CD4-positive, alpha-beta T cell treated with Interleukin-17A for 4 hours (primary cell): ENCODE measurements at places on chromosomes 6 and 20.

DNA sequence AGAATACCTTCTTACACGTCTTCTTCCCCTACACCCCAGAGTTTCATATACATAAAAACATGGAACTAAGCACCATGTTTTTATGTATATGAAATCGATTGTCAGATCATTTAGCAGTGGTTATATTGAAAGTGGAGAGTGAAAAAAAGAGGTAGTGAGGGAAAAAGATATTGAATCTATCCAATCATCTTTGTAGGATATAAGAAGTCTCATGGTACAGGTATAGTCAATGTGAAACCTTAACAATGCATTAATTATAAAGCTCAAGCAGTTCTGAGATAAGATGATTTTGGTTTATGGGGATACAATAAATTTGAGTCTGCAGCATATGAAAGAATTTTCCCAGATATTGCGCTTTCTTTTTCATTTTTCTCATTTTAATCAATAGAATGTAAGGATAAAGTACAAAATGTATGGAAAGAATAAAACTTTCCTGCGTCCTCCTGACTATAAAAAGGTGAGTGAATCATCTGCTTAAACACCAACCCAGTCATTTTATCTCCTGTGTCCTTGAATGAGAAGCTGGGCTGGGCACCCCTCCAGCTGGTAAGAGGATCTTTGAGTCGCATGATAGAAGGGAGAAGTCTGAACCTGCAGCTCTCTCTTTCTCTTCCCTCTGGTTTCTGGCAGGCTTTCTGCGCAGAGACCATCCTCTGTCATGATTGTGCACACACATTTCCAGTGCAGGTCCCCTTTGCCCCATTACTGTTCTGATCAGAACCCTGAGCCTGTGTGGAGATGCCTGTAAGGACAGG, 28.1 kb upstream of the AKIRIN2 start:
- no peak for DNase-seq

- DNase-seq: no peak
These were observed 6.0 kb downstream of the SALL4 start for GRCh38 chr20:51796340-51796739.

GRCh38 chr6:152086223-152086873, 278.9 kb downstream of the ESR1 start:
- no peak for DNase-seq

DNA sequence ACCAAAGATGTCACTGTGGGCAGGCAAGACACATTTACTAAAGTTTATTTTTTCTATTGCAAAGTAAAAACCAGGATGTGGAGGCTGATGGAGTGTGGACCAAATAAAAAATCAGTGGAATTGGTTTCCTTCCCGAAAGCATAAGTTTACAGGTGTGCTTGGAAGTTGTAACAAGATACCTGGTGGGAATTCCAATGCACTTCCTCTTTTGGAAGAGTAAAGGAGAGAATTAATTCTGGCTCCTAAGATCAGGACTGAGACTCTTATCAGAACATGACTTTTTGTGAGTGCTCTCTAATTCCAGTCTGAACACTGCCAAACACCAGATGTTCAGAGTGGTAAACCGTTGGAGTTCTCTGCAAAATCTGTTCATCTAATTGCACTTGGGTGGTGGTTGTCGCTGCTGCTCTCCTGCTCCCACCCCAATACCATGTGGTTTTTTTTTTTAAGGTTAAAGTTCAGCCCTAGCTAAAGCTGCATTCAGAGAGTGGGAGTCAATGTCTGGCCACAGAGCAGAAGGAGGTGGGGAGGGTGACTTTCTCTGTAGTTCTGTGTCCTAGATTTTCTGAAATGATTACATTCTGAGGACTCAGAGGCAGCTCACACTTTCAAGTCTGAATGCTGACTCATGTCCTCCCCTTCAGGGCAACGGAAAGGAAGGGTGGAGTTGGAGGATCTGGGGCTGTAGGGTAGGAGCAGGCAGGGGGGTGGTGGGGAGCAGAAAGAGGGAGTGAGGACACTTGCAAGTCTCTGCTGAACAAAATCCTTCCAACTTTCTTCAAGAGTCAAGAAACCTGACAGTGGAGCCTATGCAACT, 275.8 kb upstream of the PRDM1 start:
- DNase-seq: peak; percentile 47

- no peak for DNase-seq
These were observed 61.7 kb downstream of the FAM217A start for GRCh38 chr6:4017058-4017739.

GRCh38 chr20:57860576-57860975, 150.8 kb upstream of the PMEPA1 start:
- no peak for DNase-seq

DNA sequence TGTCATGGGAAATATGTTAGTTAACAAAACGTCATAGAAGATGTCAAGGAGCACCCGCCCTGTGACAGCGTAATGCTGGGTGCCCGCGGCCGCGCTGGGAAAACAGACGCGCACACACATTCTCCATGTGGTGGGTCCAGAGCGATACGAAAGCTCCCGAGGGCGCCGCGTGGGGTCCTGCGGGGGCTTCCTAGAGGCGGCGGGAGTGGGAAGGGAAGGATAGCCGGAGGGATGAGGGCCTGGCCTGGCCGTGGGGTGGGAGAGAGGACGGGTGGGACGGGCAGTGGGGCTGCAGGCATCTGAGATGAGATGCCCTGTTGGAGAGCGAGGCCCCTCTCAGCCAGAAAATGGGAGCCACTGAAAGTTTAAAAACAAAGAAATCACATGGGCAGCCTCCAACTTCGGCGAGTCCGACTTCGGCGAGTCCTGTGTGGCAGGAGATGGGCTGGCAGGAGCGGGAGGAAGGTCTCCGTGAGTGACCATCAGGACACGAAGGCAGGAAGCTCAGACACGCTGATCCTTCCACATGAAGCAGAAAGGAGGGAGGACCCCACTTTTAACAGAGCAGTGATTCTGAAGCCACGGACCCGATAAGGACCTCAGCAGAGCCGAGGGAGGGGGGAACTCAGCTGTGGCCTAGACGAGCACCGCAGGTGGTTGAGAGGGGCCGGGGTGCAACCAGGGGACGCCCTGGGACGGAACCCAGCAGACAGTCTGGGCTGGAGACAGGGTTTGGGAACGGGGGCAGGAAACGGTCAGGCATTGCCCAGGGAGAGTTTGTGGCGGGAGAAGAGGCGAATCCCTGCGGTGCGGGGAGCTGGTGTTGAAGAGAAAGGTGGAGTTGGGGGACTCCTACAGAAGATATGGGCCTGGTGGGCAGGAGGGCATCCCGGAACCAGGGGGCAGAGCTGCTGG, 114.1 kb upstream of the FRMD1 start:
- DNase-seq: no peak

- no peak for DNase-seq
These were observed 8.7 kb upstream of the CST1 start for GRCh38 chr20:23759306-23759940.

GRCh38 chr20:17885544-17885943, 83.0 kb downstream of the SNX5 start:
- DNase-seq: no peak

- no peak for DNase-seq
These were observed 9.5 kb downstream of the TRIM38 start for GRCh38 chr6:25972128-25972527.

- no peak for DNase-seq
These were observed 254.9 kb downstream of the TAF4 start for GRCh38 chr20:61810738-61811135.

DNA sequence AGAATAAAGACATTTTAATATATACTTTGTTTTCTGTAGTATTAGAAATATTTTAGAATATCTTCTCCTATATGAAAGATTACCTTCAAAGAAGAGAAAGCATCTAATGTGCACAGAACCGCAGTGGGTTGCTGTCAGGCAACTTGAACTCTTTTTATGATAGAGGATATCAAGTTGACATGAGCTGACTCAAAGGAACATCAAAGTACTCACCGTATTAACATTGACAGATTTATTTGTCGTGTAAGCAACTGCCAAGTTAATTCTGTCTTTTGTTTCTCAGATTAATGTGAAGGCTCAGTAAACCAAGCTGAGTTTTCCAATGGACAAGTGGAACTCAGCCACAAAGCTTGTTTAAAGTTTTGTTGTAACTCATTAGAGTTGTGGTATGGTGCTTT, 2.2 kb upstream of the GINM1 start:
- DNase-seq: no peak

- peak; percentile 37 for DNase-seq
These were observed 250.1 kb downstream of the ATXN1 start for GRCh38 chr6:16511040-16511660.

DNA sequence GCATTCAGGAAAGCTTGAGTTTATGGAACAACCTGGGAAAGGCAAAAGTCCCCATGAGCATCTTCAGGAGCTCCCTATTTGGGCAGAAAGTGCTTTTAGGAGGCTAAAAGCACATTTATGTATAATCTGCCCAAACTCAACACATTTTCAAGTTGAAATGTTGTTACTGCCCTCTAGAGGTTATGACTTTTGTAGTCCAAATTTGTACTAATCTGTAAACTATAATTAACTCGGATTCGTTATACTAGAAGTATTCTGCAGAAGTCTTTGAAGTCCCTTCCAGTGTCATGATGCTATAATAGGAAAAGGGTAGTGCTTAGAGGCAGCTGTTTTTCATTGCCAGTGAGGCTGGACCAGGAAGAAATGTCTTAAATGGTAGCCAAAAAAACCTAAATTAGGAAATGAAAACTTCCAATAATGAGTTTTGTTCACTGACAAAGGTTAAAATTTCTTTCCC, 44.8 kb upstream of the EMILIN3 start:
- no peak for DNase-seq

- peak; percentile 22 for DNase-seq
These were observed 154.9 kb upstream of the MLN start for GRCh38 chr6:33958526-33959328.

DNA sequence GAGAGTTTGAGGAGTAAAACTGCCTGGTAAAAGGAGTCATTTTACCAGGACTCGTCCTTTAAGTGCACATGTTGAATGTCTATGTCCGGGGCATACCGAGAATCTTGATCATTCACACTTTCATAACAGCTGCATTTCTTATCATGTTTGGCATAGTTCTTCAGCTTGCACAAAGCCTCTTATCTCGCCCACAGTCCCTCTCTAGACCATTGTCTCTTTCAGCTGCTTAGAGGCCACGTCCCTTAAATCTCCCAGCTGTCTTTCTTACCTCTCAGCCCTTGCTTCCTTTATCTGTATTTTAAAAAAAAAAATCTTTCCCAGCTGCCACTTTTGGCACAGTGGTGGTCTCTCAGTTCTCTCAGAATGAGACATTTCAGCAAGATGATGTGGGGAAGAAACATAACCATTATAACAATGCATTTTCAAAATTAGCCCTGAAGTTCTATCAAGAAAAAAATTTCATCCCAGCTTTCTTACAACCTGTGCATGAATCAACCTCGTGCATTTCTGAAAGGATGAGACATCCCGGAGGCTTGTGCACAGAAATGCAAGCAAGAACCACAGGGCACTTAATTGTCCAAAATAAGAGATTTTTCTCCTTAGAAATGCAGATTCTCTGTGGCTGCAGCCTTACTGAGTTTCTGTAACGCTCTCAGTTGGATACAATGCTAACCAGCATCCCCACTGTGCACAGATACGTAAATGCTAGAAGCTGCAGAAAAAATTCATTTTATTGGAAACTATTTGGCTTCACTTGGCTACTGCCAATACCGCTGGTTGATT, 24.2 kb downstream of the RBM24 start:
- DNase-seq: no peak

GRCh38 chr6:158481690-158482473, 78.0 kb upstream of the TMEM181 start:
- DNase-seq: no peak

DNA sequence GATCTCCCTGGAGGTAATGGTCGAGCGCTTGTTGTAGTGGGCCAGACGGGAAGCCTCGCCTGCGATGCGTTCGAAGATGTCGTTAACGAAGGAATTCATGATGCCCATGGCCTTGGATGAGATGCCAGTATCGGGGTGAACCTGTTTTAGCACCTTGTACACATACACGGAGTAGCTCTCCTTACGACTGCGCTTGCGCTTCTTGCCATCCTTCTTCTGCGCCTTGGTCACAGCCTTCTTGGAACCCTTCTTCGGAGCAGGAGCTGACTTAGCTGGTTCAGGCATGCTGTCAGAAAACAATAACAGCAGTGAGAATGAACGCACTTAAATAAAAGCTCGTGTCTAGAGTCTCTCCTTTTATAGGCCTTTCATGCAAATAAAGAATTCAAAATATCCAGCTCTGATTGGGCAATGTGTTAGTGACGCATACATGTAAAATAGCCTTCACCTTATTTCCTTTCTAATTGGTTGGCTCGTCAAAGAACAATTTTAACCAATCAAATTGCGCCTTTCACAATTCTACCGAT, 129.2 kb downstream of the HFE start:
- DNase-seq: peak; percentile 76

GRCh38 chr20:17419479-17420041, 111.6 kb downstream of the BFSP1 start:
- no peak for DNase-seq

GRCh38 chr6:170575250-170575649, 9.2 kb downstream of the PDCD2 start:
- DNase-seq: no peak

DNA sequence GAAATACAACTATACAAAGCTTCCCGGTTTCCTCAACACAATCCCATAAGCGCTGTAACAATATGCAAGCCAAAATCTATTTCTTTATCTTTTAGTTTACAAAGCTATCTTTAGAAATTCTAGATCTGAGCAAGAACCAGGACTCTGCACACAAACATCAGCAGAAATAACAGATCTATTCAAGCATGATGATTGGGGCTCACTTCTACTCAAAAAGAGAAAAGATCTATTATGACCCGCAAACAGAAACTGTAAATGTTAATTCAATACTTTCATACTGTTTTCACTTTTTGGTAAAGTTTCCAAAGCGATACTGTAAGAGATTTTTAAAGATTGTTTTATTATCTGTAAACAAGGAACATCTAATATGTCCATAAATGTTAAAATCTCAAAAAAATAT, 86.6 kb downstream of the SESN1 start:
- DNase-seq: no peak

DNA sequence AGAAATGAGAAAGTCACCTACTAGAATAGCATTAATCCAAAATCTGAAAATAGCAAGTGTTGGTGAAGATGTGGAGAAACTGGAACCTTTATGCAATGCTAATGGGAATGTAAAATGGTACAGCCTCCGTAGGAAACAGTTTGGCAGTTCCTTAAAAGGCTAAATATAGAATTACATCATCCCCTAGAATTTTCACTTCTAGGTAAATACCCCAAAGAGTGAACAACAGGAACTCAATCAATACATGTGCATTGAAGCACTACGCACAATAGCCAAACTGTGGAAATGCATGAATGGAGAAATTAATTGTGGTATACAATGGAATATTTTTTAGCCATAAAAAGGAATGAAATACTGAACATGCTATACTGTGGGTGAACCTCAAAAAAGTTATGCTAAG, 982.0 kb upstream of the FLRT3 start:
- no peak for DNase-seq
